Stimulated activated naive CD8-positive, alpha-beta T cell treated with anti-CD3 and anti-CD28 coated beads, Interleukin-15, amount 100 ng/mL, for 72 hours (primary cell): ENCODE measurements at places on chromosomes 6 and 20.

DNA sequence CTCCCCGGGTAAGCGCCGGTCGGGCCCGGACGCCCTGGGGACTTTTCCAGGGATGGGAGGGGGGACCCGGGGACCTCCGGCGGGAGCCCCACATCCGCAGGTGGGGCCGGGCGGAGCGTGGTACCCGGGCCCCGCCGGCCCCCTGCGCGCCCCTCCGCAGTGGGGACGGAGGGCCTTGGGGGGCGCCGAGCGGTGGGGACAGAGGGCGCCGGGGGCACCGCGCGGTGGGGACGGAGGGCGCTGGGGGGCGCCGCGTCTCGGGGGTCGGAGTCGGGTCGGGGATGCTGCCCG is 270 bp downstream of the PLEKHG1 start:
- no peak for DNase-seq

DNA sequence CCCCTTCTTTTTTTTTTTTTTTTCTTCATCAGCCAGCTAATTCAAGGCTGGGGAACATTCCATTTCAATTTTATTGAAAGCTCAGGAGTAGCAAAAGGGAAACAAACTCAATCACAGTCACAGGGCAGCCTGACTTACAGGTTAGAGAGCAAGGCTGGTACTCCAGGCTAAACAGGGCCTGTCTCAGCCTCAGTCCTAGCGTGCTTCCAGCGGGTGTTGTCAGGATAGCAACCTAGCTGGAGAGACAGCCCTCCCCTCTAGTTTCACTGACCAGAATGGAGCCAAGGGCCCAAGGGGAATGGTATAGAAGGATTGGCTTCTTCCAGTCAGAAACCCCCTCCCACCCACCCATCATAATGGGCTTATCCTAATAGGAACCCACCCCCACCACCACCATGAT is 132.9 kb downstream of the PXDC1 start:
- no peak for DNase-seq

DNA sequence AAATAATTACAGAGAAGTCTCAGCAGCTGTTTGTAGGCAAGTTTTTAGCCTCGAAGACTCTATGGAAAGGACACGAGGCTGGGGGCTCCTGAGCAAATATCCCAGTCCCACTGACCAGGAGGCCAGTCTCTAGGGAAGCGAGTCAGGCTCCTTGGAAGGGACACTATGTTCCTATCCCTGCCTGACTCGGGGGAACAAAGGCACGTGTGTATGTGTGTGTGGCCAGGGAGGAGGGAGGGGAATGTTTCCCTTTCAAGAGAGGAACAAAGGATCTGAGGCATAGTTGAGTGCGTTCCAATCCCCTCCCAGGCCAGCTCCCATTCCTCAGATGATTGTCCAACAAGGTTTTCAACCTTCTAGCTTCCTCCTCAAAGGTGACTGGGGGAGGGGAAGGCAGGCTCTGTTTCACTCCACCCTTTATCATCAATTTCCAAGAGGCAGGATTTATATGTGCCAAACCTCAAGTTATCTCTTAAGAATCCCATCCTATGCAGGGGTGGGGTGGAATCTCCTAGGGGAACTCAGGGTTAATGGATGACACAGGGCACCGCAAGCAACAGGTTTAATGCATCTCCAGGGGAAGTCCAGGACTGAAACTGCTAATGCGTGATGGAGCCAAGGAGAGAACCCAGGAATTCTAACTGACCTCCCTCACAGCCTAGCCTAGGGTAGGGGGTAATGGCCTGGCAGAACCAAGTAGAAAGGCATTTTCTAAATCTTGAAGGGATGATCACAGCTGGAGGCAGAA is 9.9 kb downstream of the BCL2L1 start:
- no peak for DNase-seq

DNA sequence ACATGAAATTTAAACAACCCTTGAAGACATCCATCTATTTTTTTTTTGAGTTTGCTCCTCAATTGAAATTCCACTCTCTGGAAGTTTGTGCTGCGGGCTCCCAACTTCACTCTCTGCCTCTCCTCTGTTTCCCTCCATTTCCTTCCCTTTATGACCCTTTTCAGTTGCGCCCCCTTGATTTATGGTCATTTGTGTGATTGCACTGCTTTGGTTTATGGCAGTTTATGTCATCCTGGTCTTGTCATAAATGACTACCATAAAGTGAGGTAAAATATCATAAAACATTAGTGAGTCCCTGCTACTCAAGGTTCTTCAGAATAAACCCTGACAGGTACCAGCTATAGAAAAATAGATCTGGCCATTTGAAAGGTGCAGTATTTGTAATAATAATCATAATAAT is 348.3 kb upstream of the ZFP64 start:
- no peak for DNase-seq

DNA sequence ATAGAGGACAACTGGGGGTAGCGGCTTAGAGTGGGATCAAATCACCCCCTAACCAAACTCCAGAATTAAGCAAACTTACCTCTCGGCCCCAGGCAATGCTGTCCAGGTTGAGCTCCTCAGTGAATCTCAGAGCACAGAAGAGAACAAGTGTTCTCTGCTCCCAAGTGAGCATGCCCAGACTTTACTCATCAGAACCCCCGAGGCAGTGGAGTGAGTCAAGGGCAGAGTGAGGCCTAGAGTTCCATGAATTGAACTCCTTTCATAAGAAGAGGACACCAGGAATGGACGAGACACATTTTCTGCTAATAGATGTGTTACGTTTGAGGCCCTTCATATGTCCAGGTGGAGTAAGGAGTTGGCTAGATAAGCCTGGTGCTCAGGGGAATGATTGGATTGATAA is 134.0 kb upstream of the DTNBP1 start:
- DNase-seq, result no peak

DNA sequence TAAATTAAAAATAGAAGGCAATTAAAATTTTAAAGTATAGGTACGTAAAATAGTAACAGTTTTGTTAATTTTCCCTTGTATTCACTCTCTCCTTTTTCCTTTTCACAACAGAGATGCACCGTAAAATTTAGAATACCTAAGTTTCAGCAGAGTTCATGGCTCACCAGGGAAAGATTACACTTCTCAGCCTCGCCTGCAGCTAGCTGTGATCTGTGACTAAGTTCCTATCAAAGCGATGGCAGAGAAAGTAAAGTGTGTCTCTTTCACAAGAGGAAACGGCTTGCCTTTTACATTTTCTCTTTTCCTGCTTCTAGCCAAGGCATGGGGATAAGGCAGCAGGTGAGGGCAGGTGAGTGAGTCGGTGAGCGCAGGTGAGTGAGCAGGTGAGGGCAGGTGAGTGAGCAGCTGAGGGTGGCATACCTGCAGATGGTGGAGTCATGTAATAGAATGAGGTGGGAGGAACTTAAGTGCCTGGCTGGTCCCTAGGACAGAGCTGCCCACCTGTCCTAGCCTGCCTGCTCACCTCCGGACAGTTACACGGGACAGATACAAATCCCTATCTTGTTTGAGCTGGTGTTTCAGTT is 30.9 kb downstream of the ZFP64 start:
- DNase-seq, result no peak

GRCh38 chr6:89999154-89999553 is 104.9 kb downstream of the GJA10 start:
- no peak for DNase-seq

DNA sequence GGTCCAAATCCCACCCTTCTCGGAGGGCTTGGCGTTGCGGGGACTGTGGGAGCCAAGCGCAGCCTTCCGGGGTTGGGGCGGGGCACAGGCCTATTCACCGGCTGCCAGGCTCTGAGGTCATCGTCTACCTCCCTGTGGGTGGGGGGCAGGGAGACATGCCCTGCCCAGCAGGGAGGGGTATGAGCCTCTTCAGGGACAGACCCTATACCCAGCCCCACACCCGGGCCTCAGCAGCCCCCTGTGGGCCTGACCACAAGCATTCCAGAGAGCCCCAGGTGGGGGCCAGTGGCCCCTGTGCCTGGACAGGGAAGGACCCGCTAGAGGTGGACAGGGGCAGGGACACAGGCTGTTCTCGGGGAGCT is 11.6 kb downstream of the LAMA5 start:
- no peak for DNase-seq

DNA sequence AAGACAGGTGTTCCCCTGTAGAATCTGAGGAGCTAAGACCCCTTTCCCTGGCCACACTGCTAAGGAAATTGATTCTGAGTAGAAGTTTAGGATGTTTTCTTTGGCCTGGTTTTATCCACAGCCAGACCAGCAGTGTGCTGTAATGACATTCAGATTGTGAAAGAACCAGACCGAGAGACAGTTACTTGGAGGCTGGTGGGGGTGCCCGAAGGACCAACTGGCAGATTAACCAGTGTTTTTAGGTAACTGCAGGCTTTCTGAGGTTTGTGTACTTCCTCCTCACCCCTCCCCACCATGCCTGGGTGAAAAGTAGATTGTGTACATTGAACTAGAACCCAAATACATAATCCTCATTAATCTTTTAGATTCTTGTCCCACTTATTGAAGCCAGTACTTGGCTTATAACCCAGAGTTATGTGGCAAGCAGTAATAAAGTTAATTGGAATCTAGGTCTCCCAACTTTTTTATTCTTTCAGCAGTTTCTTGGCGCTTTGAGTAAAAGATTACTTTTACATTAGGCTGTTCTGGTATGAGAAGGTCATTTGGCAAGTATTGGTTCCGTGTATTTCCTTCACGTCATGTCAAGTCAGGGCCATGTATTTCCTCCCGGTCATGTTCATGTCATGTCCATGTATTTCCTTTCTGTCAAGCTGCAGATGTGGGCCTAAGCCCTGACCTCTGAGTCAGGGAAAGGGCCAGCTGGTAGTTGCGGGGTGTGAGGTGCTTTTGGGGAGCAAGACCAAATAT is 93.7 kb downstream of the TCP11 start:
- no peak for DNase-seq

DNA sequence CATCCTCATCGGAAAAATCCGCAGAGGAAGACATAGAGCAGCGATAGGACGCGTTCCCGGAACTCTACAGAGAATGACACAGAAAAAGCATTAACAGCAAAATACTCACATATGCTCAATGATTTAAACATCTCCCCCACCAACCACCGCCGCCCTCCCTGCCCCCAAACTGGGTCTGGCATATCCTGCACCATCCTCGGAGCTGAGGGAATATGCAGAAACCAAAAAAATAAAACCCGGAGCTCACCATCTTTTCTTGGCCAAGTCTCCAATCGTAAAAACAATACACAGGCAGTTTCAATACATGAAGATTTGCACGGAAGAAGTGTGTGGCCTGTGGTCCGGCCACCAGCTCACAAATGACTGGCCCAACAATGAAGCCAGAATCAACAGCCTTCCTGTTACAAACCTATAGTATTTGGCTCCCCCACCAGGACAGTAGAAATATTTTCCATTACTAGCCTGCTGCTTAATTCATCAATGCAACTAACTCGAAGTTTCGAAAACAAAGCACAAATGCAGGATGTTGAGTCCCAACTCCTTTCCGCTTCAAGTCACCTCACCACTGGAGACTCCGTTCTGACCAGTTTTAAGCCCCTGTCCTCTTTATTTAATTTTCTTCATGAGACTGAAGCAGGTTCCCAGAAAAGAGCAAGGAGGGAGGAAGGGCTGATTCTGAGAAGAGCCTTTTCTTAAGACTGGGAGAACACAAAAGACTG is 103.2 kb upstream of the BEND6 start:
- DNase-seq, result peak; percentile 48

- DNase-seq, result no peak
Observed at GRCh38 chr20:53972179-53972578, 98.2 kb downstream of the BCAS1 start.

DNA sequence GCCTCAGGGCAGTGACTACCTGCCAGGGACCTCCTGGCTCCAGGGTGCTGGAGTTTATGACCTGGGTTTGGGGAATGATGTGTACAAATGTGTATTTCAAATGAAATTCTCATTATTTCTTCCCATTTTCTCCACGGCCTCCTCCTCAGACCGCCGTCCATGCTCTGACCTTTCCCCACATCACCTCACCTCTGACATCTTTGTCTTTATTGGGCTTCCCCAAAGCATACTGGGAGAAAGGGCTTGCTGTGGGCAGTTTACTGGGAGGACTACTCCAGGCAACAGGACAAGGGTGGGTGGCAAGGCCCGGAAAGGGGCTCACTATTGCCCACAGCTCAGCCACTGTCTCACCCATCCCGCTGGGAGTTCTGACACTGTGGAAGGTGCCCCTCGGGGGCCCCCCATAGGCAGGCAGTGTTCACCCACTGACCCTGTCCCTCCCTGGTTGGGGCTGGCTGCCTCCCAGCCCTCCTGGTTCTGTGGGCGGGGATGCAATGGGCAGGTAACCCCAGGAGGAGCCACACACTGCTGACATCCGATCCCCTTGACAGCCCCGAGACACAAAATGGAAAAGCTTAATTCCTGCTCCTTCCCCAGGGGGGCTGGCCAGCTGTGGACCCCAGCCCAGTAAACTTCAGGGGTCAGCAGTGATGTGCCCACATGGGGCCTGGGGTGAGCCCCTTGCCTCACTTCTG is 39.8 kb upstream of the CST7 start:
- DNase-seq, result no peak

GRCh38 chr6:91822581-91822980 is 1235.7 kb upstream of the MAP3K7 start:
- no peak for DNase-seq

DNA sequence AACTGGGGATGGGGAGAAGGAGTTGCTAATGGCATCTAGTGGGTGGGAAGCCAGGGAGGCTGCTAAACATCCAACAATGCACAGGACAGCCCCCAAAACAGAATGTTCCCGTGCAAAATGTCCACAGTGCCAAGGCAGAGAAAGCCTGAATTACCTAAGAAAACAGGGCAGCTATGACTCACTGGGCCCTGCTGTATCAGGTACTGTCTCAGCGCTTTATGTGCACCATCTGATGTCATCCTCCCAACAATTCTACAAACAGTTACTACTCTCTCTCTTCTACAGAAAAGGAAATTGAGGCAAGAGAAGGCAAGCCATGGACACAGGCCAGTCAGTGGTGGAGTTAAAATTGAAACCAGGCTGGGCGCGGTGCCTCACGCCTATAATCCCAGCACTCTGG is 3.1 kb downstream of the YTHDF1 start:
- no peak for DNase-seq

DNA sequence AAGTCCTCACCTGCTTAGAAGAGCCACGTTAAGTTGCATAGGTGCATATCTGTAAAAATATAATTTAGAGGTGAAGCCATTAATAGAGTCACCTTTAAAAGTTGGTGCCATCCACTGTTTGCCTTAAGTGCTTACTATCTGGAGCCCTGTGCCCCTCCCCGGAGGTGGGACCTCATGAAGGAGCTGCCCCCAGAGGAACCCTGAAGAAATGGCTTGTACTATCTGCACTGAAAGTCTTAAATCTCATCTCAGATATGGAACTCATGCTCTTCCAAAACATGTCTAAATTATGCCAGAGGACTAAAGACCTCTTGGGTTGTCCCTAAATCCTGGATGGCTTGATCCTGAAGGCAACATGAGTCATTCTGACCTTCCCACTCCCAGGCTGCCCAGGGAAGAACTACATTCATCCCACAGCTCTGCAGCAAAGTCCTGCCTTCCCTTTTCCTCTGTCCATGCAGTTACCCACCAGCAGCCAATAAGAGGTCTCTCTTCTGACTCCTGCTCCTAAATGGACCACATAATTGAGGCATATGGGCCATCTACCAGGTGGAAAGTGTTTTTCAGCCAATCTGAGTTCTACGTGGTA is 85.3 kb downstream of the ASXL1 start:
- no peak for DNase-seq

GRCh38 chr6:168837254-168838036 is 396.5 kb downstream of the SMOC2 start:
- no peak for DNase-seq
